Stimulated activated CD8-positive, alpha-beta memory T cell treated with anti-CD3 and anti-CD28 coated beads, Interleukin-7, amount 100 ng/mL, for 1 hour (primary cell): ENCODE measurements at places on chromosomes 2 and 18.

DNA sequence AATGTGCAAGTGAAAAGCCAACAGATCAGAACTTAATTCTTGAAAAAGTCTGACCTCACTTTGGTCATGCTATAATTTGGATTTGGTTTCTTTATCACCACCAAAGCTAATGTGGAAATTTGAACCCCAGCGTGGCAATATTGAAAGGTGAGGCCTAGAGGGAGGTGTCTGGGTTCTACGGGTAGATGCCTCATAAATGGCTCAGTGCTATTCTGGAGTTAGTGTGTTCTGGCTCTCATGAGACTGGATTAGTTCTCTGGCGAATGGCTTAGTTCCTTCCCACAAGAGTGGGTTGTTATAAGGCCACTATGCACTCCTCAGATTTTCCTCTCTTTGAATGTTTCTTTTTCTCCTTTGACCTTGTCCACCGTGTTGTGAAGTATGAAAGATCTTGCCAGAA, 22.3 kb downstream of the ORC4 start:
- no peak for DNase-seq

DNA sequence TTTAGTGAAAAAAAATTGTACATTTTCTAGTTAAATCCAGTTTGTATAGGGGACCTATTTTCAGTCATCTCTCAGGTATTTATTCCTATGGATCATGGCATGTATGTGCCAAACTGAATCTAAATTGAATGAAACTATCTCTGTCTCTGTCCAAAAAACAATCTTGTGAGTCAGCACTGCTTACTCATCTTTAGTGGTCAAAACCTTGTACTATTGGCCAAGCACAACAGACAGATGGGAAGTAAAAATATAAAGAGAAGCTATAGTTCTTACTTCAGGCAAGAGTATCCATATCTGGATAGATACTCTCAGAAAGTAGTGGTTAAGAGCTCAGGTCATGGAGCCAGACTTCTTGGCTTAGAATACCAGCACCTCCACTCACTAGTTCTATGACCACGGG, 76.0 kb upstream of the KLHL14 start:
- DNase-seq = no peak

DNA sequence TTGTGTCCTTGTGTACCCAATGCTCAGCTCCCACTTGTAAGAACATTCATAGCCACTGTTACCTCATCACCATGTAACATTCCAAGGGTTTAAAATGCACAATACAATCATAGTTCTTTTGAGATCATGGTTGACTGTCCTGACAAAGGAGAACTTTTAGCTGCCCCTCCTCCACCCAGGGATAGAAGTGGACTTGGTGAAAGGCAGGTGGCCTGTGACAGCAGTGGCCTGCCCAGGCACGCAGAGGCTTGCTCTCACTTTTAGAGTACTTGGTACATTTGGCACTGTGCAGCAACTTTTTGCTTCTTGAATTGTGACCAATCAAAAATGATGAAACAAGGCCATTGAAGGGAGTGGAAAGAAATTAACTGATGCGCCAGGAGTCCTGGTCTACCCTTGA, 108.7 kb downstream of the ANKRD44 start:
- DNase-seq = no peak

GRCh38 chr2:167187049-167187727, 298.9 kb downstream of the XIRP2 start:
- no peak for DNase-seq

DNA sequence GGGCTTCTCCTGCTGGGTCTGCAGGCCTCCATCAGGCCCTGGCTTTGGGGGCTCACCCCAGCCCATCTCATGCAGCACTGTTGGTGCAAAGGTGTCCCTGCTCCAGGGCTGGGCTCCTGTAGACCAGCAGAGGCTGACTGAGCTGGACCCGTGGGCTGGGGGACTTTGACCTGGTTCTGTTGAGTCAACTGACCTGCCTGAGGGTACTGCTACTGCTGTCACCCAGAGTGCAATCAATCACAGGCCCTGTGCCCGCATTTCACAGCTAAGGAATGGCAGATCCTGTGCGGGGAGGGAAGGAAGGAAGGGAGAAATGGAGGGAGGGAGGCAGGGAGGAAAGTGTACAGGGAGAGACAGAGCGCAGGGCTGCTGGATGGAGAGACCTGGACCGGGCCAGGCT, 136.8 kb downstream of the TPO start:
- DNase-seq = no peak

GRCh38 chr18:2918761-2919550, 72.2 kb downstream of the EMILIN2 start:
- no peak for DNase-seq

DNA sequence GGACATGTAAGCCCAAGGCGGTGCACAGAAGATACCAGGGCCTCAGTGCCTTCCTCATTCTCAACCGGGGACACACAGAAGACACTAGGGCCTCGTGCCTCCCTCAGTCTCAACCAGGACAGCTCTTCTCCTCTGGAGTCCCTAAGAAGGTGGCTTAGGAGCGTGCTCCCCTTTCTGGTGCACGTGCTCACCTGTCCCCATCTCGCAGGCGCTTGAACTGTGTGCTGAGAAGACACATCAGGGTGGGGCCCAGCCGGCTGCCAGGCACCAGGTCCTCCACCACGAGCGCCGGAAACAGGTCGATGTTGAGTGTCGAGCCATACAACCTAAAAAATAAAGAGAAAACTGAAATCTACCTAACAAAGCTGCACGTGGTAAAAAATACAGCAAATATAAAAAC, 99.9 kb downstream of the PXDN start:
- DNase-seq = no peak

GRCh38 chr2:15456352-15456751, 104.8 kb downstream of the NBAS start:
- no peak for DNase-seq

- DNase-seq = no peak
Observed at GRCh38 chr2:26088038-26088643, 54.3 kb downstream of the RAB10 start.

GRCh38 chr18:55861266-55861665, 273.3 kb upstream of the TCF4 start:
- DNase-seq = no peak
